ENCODE measurements at places on chromosomes 1 and 21.
A peak's percentile ranks its signal among the peaks of the same experiment; 100 is the strongest.

DNA sequence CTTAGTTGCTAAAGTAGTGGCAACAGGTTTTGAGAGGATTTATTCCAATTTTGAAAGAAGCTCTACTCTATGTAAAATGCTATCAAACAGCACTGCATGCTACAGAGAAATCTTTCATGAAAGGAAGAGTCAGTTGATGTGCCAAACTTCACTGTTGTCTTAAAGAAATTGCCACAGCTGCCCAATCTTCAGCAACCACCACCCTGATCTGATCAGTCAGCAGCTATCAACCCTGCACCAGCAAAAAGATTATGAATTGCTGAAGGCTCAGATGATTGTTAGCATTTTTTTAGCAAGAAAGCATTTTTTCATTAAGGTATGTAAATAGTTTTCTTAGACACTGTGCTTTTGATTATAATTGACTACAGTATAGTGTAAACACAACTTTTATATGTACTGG, 49.6 kb downstream of the SLC9C2 start:
- no peak for DNase-seq

DNA sequence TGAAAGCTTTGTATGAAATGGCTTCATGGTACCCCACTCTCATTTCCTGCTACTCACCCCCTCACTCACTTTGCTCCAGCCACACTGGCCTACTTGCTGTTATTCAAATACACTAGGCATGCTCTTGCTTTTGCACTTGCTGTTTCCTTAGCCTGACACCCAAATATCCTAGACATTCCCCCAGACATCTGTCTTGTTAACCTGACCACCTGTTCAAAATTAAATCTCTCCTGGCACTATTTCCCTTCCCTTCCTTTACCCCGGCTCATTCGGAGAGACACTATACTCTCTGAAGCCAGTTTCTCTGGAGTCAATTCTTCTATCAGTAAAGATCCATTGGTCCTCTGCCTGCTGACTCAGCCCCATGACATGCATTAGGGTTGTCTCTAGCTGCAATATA, 306.0 kb upstream of the SGIP1 start:
- no peak for DNase-seq

DNA sequence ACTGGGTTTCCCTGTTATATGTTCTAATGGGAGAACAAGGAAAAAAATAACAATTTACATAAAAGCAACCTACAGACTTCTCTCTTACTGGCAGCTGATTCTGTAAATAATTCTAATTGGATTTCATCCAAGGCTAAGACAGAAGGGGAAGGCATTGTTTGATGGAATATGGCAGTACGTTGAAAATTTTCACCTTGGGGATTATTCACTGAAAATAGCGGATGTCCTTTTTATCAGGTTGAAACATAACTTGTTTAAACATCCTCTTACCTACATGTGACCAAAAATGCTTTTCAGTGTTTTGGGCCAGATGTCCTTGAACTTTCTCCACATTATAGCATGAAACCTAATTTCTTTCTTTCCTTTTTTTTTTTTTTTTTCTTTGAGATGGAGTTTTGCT, 24.9 kb downstream of the TSNAX start:
- DNase-seq: no peak

- no peak for DNase-seq
Measured at GRCh38 chr1:1003618-1004419, 3.9 kb upstream of the HES4 start.

- no peak for DNase-seq
Measured at GRCh38 chr21:35616090-35616489, 444.2 kb downstream of the SETD4 start.

DNA sequence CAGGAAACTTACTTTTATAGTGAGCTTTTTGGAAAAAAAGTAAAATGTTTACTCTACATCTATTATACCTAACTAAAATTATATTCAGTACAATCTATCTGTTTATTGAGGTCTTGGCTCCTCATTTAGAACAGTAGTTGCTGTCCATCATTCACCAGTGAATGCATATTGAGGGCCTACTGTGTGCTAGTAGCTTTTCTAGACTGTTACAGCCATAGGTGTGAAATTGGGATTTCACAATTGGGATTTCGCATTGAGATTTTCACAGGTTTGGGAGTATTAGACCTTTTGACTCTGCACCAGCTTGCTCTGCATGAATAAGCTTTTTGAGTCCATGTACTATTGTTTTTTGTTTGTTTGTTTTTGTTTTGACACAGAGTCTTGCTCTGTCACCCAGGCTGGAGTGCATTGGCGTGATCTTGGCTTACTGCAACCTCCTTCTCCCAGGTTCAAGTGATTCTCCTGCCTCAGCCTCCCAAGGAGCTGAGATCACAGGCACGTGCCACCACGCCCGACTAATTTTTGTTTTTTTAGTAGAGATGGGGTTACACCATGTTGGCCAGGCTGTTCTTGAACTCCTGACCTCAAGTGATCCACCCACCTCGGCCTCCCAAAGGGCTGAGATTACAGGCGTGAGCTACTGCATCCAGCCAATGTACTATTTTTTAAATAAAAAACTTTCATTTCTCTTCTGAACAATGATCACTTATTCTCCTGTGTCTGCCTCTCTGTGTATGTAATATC, 47.2 kb upstream of the ERRFI1 start:
- no peak for DNase-seq

DNA sequence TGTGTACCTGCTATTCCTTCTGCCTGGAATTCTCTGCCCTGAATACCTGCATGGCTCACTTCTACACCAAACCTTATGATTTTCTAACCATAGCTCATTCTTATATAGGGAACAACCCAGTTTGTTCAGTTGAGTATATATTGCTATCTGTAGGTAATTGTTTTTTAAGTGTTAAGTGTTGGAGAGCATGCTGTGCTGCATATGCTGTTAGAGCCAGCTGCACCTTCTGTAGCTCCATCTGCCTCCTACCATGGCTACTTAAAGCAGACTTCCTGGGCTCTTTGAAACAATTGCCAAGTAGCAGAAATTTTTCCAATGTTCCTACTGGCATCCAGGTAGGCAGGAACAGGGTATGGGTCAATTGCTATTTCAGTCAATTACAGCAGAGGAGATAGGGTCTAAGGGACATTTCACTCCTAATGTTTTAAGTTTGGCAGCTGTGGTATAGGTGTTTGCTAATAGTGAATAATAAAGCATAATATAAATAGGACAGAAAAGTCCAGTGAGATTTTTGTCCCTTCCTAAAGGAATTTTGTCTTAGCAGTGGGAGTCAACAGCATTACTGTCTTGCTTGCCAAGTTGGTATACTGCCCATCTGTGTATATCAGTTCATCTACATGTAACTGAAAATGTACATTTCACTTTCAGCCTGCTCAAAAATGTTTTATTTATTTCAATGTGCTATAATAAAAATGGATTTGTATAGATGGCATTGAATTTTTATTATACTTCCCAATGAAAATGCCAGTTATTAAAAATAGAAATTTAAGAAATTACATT, 34.0 kb upstream of the C1orf115 start:
- no peak for DNase-seq

GRCh38 chr1:235835226-235835625, 31.5 kb downstream of the LYST start:
- DNase-seq: no peak

DNA sequence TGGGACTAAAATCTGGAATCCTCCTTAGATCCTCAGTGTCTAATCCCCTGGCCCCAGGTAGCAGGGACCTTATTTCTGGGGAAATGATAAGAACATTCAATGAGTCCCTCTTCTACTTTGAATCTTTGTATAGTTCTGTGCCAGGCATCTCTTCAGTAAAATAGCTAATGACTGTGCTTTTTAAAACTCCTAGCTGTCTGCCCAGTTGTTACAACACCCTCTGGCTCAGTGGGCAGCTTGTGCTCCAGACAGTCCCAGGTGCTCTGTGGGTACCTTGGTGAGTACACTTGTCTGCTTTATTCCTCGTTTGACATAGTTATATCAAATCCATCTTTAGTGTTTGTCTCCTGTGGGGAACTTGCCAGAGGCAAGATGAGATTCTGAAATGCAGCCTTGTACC, 18.0 kb downstream of the TGFB2 start:
- no peak for DNase-seq

DNA sequence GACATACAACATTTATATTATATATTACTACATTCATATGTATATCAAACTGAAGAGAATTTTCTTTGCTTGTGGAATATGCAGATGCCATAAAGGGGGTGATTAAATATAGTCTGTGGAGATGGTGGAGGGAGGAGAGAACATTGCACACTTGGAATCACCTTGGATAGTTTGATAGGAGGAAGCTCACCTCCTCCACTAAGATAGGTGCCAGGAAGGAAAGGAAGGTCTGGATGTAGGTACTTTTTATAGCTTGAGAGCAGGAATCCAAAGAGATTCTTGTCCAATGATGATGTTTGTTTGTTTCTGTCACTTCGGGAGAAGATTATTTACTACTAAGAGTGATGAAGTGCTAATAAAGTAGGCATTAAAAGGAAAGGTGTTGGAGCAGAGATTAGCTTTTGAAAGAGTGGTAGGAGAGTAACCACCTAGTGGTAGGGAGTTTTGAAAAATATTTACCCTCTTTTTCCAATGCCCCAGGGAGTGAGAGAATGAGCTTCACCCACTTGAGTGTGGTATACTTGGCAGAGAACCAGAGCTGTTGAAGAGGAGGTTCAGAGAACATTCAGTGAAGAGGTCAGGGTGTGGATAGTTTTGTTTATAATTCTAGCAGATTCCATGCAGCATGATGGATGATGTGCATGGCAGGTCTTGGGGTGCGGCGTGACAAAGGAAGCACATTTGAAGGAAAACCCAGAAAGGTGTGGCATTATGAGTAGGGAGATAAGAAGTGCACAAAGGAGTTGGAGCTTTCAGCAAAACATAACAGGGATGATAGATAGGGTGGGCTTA, 145.0 kb downstream of the PATJ start:
- no peak for DNase-seq

DNA sequence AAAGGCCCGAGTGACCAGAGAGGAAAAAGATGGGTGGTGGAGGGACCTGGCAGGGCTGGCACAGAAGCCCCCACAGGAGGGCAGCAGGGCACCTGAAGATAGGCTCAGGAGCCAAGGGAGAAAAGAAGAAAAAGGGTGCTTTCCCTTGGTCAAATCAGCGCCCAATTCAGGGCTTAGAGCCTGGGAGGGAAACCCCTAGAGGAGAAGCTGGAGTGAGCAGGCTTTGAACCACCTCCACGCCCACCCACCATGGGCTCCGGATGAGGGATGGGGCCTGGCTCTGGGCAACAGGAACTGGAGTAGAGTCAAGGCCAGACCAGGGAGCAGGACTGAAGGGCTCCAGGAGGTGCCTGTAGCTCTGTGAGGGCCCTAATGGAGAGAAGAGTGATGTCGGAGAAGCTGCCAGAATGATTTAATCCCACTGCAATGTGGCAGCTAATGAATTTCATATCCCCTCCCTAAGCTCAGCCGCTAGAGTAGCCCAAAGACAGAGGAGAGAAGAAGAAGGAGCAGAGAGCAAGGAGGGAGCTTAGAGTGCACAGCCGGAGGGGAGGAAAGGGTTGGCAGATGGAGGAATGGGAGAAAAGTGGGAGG, 12.0 kb upstream of the PRELP start:
- no peak for DNase-seq

DNA sequence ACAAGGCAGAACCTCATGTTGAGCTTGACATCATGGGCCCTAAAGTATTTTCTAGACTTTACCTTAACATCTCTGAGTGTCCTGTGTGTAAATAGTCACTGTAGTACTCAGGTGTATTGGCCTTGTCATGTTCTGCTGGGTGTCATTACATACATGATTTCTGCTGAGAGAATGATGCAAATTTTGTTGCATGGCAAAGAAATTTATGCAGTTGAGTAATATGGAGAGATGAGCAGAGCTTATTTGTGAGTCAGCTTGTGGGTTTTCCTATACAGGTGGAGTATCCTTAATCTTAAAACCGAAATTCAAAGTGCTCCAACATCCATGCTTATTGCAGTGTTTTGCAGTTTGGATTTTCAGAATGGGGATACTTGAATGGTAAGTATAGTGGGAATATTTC, 36.6 kb downstream of the RGL1 start:
- no peak for DNase-seq

GRCh38 chr1:245969283-245969682, 537.8 kb downstream of the SMYD3 start:
- DNase-seq: no peak

DNA sequence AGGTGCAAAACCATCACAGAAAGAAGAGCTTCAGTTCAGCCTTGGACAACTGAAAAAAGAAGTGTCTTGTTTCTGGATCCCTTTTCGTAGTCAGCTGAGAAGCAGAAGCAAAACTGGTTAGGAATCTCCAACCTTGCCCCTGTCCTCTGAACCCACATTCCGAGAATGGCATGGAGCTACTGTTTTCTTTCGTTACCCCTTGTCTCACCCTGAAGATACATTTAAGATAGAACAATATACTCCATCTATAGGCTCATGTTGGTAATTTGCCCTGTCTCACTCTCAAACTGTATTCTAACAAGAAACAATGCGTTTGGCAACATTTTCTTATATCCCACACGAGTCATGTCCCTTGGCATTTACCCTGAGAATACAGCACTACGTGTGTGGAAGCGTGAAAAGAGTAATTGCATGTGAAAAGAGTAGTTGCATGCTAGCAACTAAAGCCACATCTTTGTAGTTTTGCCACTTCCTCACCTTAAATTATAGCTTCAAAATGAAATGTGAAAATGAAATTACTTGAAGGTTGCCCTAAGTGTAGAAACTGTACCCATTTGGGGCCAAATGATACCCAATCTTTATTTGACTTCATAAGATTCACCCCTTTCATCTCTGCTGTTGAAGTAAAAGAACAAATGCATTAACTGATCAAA, 5.3 kb downstream of the SLAMF7 start:
- no peak for DNase-seq

- no peak for DNase-seq
Measured at GRCh38 chr1:224287714-224288113, 42.3 kb downstream of the NVL start.

DNA sequence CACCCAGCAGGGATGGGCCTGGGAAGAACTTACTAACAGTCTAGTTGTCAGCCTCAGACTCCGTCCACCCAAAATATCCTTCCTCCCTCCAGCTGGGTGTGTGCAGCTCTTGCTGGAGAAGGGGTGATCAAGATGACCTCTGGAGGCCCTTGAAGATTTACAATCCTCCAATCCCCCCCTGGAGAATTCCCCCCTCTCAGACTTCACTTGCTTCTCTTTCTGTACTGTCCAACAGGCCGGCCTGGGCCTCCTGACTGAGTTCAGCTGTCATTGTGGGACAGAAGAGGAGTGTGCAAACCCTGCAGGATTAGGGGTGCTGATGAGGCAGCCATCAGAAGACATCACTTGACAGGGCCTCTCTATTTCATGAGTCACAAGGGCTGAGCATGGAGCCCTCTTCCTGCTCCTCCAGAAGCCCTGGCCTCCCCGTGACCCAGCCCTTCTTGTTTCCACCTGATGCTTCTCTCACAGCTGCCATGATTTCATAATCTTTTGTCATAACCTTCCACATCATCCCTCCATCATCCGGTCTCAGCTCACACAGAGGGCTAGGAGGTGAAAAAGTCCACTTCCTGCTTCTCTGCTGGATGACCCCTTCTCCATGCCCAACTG, 17.5 kb upstream of the IGFN1 start:
- peak; percentile 13 for DNase-seq
